ENCODE measurements at places on chromosomes 12 and 14. TPM values are rescaled to one million over a fixed set of nuclear protein-coding genes. Genes with fewer than 3 reads are reported as not detected.

- DNase-seq, result no peak
Measured at GRCh38 chr12:9143929-9144729, 28.4 kb upstream of the A2M start.

The NAV3 gene
- 0.59 TPM for total RNA-seq

The CLEC1B gene
- total RNA-seq, result 20.2 TPM

DNA sequence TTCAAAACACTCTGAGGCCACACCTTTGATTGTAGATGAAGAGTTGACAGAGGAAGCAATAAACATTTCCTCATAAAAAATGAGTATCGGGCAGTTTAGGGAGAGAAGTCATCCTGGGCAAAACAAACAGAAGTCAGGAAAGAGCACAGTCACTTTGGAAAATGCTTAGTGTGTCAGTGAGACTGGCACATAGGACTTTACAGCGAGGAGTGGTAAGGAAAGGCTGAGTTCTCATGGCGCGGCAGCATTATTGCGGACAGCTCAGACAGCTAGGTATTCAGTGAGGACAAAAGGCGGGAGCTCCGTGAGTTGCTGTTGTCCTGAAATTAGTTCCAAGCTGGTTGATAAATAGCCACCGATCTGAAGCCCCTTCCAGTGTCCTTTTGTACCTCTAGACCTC lies 229.9 kb downstream of the SNAPC1 start:
- DNase-seq, result no peak

- DNase-seq, result no peak
Measured at GRCh38 chr12:30880061-30880460, 46.5 kb upstream of the TSPAN11 start.

GRCh38 chr12:5138845-5139244 lies 95.2 kb downstream of the KCNA5 start:
- DNase-seq, result no peak

GRCh38 chr12:54390668-54391551 lies 6.4 kb upstream of the ZNF385A start:
- no peak for DNase-seq

The RDH11 gene
- total RNA-seq, result 79.0 TPM

The RNASE7 gene
- not detected for total RNA-seq

The TOMM20L gene
- not detected for total RNA-seq

DNA sequence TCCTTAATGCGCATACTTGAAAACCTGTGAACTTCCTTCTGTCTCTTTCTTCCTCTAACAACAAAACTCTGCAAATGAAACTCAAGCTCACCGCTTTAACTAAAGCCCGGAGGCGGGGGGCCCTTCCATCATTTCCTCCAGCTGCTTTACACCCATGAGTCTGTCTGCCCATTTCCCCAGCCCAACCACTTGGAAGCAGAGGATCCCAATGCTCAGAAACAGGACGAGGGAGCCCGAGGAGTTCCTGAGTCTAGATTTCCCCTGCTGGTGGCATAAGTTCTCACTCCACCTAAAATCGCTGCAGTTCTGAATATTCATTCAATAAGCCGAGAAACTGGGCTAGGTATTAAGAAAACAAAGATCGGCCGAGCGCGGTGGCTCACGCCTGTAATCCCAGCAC lies 30.8 kb downstream of the GPR19 start:
- DNase-seq, result no peak

Measured in right lobe of liver (tissue), 6 donors.